Vagina (tissue), 2 donors: ENCODE measurements at places on chromosomes 12 and 14.

DNA sequence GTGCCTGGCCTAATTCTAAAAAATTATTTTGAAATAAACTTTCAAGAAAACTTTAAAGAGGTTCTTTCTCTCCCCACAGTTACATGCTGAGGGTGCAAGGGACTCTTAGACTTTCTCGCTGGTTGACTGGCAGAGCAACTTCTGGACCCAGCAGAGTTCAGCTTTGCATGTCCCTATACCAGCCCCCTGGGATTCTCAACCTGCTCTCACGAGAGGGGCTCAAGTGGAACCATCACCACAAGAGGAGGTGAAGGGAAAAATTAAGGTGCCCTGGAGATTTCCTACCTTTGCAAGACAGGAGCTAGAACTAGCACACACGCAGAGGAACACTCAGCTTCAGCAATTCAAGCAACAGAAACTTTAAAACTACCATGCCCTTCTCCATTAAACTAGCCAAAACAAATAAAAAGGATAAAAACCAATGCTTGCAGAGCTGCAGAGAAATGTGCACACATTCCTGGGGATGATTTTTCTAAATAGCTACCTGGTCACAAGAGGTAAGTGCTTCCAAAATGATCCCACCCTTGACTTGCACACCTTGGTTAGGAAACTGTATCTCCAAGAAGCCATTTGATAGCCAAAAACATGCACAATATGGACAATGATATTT, 2.5 kb downstream of the HVCN1 start:
- no peak for DNase-seq

DNA sequence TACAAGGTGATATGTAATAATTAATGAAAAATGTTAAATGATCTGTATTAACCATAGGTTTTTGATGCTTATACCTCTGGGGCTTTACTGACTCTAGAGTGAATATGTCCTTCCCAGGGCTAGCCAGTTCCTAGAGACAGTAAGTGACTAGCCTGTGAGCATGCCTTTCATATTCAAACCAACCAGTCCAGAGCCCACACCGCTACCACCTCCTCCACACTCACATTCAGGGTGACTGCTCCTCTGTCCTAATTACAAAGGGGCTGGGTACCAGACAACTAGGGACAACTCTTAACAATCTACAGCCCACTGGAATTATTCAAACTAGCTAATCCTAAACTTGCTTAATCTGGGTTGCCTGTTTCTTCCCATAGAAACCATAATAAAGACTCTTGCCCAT, 49.0 kb downstream of the RALGAPA1 start:
- no peak for DNase-seq

DNA sequence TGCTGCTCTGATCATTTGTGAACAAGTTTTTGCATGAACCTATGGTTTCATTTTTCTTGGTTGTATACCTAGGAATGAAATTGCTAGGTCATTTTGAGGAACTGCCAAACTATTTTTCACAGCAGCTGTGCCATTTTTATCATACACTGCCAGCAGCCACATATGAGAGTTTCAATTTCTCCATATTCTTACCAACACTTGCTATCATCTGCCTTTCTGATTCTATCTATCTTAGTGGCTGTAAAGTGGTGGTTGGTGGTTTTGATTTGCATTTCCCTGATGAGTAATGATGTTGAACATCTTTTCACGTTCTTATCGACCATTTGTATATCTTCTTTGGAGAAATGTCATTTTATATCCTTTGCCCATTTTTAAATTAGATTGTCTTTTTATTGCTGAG, 146.1 kb downstream of the C12orf75 start:
- DNase-seq: no peak

GRCh38 chr14:68757618-68758081, 35.2 kb downstream of the ZFP36L1 start:
- DNase-seq: no peak

DNA sequence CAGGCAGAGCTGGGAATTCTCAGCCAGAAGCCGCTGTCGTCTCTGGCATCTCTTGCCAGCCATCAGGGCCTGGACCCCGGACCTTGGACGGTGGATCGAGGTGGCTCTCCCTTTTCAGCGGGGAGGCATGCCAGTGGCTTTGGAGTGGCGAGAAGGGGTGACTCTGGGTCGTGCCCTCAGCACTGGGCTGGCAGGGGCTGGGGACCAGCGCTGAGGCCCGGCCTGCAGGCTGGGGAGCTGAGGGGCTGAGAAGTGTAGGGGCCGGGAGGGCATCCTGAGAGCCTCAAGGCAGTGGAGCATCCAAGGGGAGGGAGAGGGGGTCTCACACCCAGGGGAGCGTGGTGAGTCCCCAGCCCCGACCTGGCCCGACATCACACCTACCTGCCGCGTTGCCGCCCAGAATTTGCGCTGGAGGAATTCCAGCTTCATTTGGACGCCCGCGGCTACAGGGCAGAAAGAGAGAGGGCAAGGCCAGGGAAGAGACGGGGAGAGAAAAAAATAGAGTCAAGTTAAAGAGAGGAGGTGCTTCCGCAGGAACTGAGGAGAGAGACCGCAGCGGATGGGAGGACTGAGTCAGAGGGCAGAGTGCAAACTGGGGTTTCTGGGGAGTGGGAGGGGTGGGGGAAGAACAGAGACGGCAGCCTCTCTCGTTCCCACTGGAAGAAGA, 9.0 kb upstream of the LRTM2 start:
- no peak for DNase-seq

DNA sequence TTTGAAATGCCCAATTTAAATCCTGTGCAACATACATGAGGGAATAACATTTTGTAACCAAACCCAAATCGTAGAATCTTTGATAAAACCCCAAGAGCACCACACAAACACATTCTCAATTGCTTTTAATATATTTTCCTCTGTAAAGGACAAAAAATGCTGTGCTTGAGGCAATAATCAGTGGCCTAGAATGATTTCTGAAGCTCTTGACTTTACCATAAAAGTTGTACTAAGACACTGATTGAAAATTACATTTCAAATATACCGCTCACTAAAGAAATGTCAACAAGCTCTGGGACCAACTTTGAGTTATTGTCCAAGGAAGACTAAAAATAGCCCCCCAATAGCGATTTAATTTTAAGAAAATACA, 1.5 kb downstream of the EML5 start:
- DNase-seq: no peak

- DNase-seq: no peak
Observed at GRCh38 chr12:123035841-123036240, 55.4 kb downstream of the ARL6IP4 start.

GRCh38 chr14:77311217-77311616, 9.5 kb downstream of the POMT2 start:
- DNase-seq: no peak
